ENCODE measurements at places on chromosomes 12 and 14. TPM values are rescaled to one million over a fixed set of nuclear protein-coding genes. Genes with fewer than 3 reads are reported as not detected.

Gene CRACR2A
- 3.0 TPM for total RNA-seq

Gene HOXC13
- total RNA-seq: 0.52 TPM

Gene FAM222A
- 5.4 TPM for total RNA-seq

Gene DEPDC4
- total RNA-seq: 0.68 TPM

Gene CD27
- 0.40 TPM for total RNA-seq

Gene TAS2R13
- 0.44 TPM for total RNA-seq

Gene MGAT4C
- total RNA-seq: not detected

Gene GNB3
- total RNA-seq: not detected

Gene PTPRB
- 5.1 TPM for total RNA-seq

Gene TAS2R42
- not detected for total RNA-seq

Gene ZFC3H1
- total RNA-seq: 29.0 TPM

Gene OR6C2
- 0.12 TPM for total RNA-seq

Gene KHNYN
- total RNA-seq: 32.0 TPM

Gene CEBPE
- not detected for total RNA-seq

Gene RDH16
- 2.4 TPM for total RNA-seq

Gene KRT8
- total RNA-seq: 40.1 TPM

Gene PLEKHD1
- total RNA-seq: not detected

Gene P2RX2
- not detected for total RNA-seq

Gene CCDC60
- 3.5 TPM for total RNA-seq

Gene GCN1
- total RNA-seq: 65.0 TPM

Gene DNAJC22
- 0.16 TPM for total RNA-seq

Gene KRT78
- 291 TPM for total RNA-seq

Gene PRIMA1
- 1.8 TPM for total RNA-seq

Gene MAP1LC3B2
- 2.3 TPM for total RNA-seq

Gene FERMT2
- total RNA-seq: 4.1 TPM

Gene KMT2D
- 48.2 TPM for total RNA-seq

Gene AICDA
- total RNA-seq: not detected

Gene KRT1
- total RNA-seq: 2.5 TPM

Gene PARPBP
- 10.4 TPM for total RNA-seq

Gene TBX5
- 0.48 TPM for total RNA-seq

Gene C1QL4
- total RNA-seq: not detected

Gene CLEC7A
- total RNA-seq: 22.3 TPM

Gene KRT85
- not detected for total RNA-seq

Gene UNC79
- 0.04 TPM for total RNA-seq

Gene RPAP3
- total RNA-seq: 18.2 TPM

Gene CD163L1
- total RNA-seq: 0.60 TPM

Gene ENDOU
- total RNA-seq: 66.9 TPM

Gene E2F7
- total RNA-seq: 4.0 TPM

Gene FAM90A1
- 0.16 TPM for total RNA-seq

Gene COX8C
- not detected for total RNA-seq

Gene FRS2
- 15.4 TPM for total RNA-seq

Gene OAS3
- total RNA-seq: 33.6 TPM

Gene PDE3A
- 0.56 TPM for total RNA-seq

Gene SOAT2
- total RNA-seq: not detected

Gene COX14
- 37.9 TPM for total RNA-seq

Gene PLEKHG3
- 62.9 TPM for total RNA-seq
